ENCODE measurements at places on chromosomes 11 and 22. TPM values are rescaled to one million over a fixed set of nuclear protein-coding genes. Genes with fewer than 3 reads are reported as not detected.

The RIC3 gene
- not detected for total RNA-seq

The ZBTB44 gene
- total RNA-seq = 32.5 TPM

The CNIH2 gene
- total RNA-seq = 1.3 TPM

The TRIM49 gene
- total RNA-seq = not detected

The NCAM1 gene
- 0.22 TPM for total RNA-seq

The SLC43A3 gene
- total RNA-seq = 36.9 TPM

The HBG1 gene
- total RNA-seq = 3.6 TPM

All from HCT116 (cell line).